ENCODE measurements at places on chromosomes 12 and 14. TPM values are rescaled to one million over a fixed set of nuclear protein-coding genes. Genes with fewer than 3 reads are reported as not detected.
A peak's percentile ranks its signal among the peaks of the same experiment; 100 is the strongest.

IQSEC3 gene
- total RNA-seq, result 13.2 TPM

ITPK1 gene
- total RNA-seq, result 39.2 TPM

MUCL1 gene
- total RNA-seq, result 15.4 TPM

RTN1 gene
- 2.1 TPM for total RNA-seq

SLC6A12 gene
- total RNA-seq, result 0.26 TPM

- H3K27me3 ChIP-seq, result peaks cover 2% of the 10 kb centered on the region
- no peak for DNase-seq
- H3K27ac ChIP-seq, result peak overlapping the region; percentile 20
- H3K4me1 ChIP-seq, result peaks cover 26% of the 10 kb centered on the region
Measured at GRCh38 chr12:79850610-79851299, 84.1 kb downstream of the PPP1R12A start.

GRCh38 chr14:28381656-28382055, 384.9 kb upstream of the FOXG1 start:
- H3K4me3 ChIP-seq, result no peak overlapping the region
- H3K27ac ChIP-seq, result no peak overlapping the region
- H3K27me3 ChIP-seq, result no peaks in the 10 kb centered on the region
- no peaks in the 10 kb centered on the region for H3K36me3 ChIP-seq

GRCh38 chr12:131637986-131638385, 72.9 kb upstream of the SFSWAP start:
- no peaks in the 10 kb centered on the region for H3K4me1 ChIP-seq
- H3K27me3 ChIP-seq, result no peaks in the 10 kb centered on the region
- no peak for DNase-seq
- peaks cover under 1% of the 10 kb centered on the region for H3K36me3 ChIP-seq

DNA sequence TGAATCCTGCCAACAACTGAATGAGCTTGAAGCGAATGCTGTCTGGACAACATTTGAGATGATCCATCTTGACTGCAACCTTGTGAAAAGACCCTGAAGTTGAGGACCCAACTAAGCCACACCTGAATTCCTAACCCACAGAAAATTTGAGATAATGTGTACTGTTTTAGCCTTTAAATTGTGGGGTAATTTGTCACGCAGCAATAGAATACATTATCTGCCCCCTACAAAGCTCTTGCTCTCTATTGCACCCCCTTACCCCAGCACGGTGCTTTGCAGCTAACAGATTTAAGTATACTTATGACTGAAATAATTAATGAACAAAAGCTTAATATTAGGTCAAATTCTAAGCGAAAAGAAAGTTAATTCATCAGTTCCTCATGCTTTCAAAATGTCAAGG, 1.6 kb downstream of the POLE2 start:
- H3K4me3 ChIP-seq, result peak overlapping the region; percentile 33
- H3K27me3 ChIP-seq, result no peaks in the 10 kb centered on the region

DNA sequence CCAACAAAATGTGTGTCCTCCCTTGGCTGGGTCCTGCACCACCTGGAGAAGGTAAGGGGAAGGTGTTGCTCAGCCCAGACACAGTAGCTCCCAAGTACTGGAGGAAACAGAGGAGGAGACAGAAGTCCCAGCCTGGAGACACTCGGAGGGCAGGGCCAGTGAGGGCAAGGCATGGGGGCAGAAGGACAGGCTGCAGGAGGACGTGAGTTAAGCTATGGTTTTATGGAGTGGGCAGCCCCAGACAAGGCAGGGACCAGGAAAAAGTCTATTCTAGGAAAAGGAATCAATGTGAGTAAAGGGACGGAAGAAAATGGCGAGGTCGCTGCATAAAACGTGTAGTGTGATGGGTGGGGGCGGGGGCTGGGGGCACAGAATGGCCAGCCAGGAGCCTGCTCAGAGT, 210.1 kb upstream of the DIO3 start:
- no peak overlapping the region for H3K27ac ChIP-seq
- H3K4me3 ChIP-seq, result no peak overlapping the region
- no peak for DNase-seq
- H3K27me3 ChIP-seq, result peaks cover 2% of the 10 kb centered on the region
- peaks cover 10% of the 10 kb centered on the region for H3K36me3 ChIP-seq

DNA sequence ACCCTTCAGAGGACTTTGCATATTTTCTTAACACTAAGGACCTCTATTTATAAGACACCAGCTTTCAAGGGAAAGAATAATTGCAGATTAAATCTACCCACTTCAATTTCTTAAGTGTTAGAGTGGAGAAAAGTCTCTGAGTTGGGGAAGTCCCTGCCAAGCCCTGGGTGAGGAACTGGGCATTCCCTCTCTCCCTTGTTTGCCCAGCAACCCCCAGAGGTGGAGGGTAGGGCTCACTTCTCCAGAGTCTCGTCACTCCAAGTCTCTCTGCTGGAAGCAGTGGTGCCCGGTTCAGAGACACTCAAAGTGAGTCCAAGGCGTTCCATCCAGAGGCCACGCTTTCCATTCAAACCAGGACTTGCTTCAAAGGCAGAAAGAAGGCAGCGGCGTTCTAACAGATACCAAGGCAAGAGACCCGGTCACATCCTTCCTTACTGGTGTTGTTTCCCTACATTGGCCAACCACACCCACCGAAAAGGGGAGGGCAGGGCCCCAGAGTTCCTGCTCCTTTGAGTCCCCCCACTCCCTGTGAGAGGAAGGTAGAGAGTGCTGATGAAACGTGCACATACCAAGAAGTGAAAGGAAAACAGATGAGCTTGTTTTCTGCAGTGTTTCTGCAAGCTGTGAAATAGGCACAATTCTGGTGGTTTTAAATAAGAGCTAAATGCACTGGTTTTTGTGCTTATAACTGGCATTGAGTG, 6.1 kb upstream of the BDKRB2 start:
- H3K36me3 ChIP-seq, result peaks cover 5% of the 10 kb centered on the region
- H3K4me1 ChIP-seq, result peaks cover 9% of the 10 kb centered on the region
- no peak for DNase-seq
- no peak overlapping the region for H3K4me3 ChIP-seq
- no peak overlapping the region for H3K27ac ChIP-seq

- no peak overlapping the region for H3K27ac ChIP-seq
- H3K4me3 ChIP-seq, result no peak overlapping the region
- H3K27me3 ChIP-seq, result peaks cover 6% of the 10 kb centered on the region
- H3K4me1 ChIP-seq, result peaks cover 22% of the 10 kb centered on the region
- peaks cover 19% of the 10 kb centered on the region for H3K36me3 ChIP-seq
- no peak for DNase-seq
Measured at GRCh38 chr14:50534416-50534815, 2.0 kb upstream of the MAP4K5 start.

- peak overlapping the region; percentile 64 for H3K27ac ChIP-seq
- no peaks in the 10 kb centered on the region for H3K4me1 ChIP-seq
- H3K27me3 ChIP-seq, result no peaks in the 10 kb centered on the region
- no peak for DNase-seq
- H3K4me3 ChIP-seq, result peak overlapping the region; percentile 25
Measured at GRCh38 chr12:48671231-48671856, 10.7 kb downstream of the KANSL2 start.

GRCh38 chr12:21248679-21249078, 86.0 kb downstream of the SLCO1A2 start:
- no peaks in the 10 kb centered on the region for H3K4me1 ChIP-seq
- no peaks in the 10 kb centered on the region for H3K27me3 ChIP-seq
- H3K36me3 ChIP-seq, result no peaks in the 10 kb centered on the region
- H3K4me3 ChIP-seq, result no peak overlapping the region
- H3K27ac ChIP-seq, result no peak overlapping the region
- no peak for DNase-seq

- DNase-seq, result no peak
- no peak overlapping the region for H3K4me3 ChIP-seq
- H3K4me1 ChIP-seq, result no peaks in the 10 kb centered on the region
- H3K27me3 ChIP-seq, result peaks cover 12% of the 10 kb centered on the region
- H3K36me3 ChIP-seq, result peaks cover 6% of the 10 kb centered on the region
Measured at GRCh38 chr12:126038434-126038833, 973.2 kb downstream of the AACS start.

GRCh38 chr12:98743362-98743953, 98.4 kb downstream of the APAF1 start:
- H3K4me3 ChIP-seq, result no peak overlapping the region
- peak; percentile 69 for DNase-seq
- no peak overlapping the region for H3K27ac ChIP-seq
- H3K36me3 ChIP-seq, result no peaks in the 10 kb centered on the region
- peaks cover 6% of the 10 kb centered on the region for H3K27me3 ChIP-seq

- H3K4me1 ChIP-seq, result peaks cover 7% of the 10 kb centered on the region
- H3K27me3 ChIP-seq, result peaks cover 12% of the 10 kb centered on the region
Measured at GRCh38 chr14:105126126-105126980, 42.2 kb downstream of the JAG2 start.

- no peak overlapping the region for H3K4me3 ChIP-seq
- H3K4me1 ChIP-seq, result peaks cover 5% of the 10 kb centered on the region
- no peak for DNase-seq
- H3K36me3 ChIP-seq, result peaks cover 25% of the 10 kb centered on the region
Measured at GRCh38 chr12:131800594-131801135, 27.5 kb upstream of the MMP17 start.

All from endothelial cell (in vitro differentiated cells).